ENCODE measurements at places on chromosomes 5 and 9. TPM values are rescaled to one million over a fixed set of nuclear protein-coding genes. Genes with fewer than 3 reads are reported as not detected.

FRRS1L gene
- total RNA-seq: 0.16 TPM

DNA sequence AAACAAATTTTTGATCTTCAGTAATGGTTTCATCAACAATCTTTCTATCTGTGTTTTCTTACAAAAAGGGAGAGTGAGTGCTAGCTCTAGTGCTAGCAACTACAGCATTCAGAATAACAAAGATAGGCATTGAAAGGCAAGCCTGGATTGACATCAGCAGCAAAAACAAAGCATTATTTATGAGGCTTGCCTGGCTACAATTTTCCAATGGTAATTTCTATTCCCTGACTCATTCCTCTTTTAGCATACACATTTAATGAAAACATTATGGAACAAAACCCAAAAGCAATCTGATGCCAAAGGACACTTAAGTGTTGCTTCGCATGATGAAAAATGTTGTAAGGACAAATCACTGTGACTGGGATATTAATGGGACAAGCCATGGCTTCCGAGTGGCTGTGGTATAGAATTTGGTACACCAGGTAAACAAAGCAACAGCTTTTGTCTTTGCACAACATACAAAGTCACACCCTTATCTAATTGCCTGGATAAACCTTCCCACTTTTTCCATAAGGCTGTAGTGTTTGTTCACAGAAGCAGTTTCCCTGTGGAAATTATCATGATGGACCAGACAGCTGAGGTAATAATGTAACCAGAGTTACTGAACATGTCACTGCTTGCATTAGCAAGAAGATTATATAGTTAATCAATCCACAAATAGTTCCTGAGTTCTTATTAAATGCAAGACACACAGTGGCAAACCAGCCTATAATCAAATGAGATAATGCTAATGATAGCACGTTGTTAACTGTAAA is 179.8 kb upstream of the EDIL3 start:
- H3K27me3 ChIP-seq: no peaks in the 10 kb centered on the region
- DNase-seq: no peak
- no peaks in the 10 kb centered on the region for H3K36me3 ChIP-seq

SELENOP gene
- 1,868 TPM for total RNA-seq

DNA sequence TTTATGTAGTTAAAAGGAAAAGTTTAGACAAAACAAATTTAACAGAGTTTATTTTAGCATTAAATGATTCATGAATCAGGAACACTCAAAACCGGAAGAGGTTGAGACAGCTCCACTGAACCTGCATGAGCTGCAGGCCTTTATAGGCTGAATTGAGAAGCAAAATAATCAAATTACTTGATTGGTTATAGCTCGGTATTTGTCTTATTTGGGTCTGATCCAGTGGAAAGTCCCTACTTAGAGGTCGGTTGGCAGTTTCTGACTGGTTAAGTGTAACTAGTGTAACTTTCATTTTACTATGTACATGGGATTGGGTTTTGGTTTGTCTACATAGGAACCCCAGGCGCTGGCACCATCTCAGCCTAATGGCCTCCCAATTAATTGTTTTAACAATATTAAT is 74.1 kb upstream of the PIK3R1 start:
- no peak overlapping the region for H3K27ac ChIP-seq
- DNase-seq: no peak
- H3K4me1 ChIP-seq: no peaks in the 10 kb centered on the region
- H3K4me3 ChIP-seq: no peak overlapping the region

PFDN1 gene
- total RNA-seq: 93.4 TPM

SYNPO gene
- total RNA-seq: 6.3 TPM

- H3K27ac ChIP-seq: peak overlapping the region; percentile 56
- H3K4me3 ChIP-seq: no peak overlapping the region
- no peaks in the 10 kb centered on the region for H3K36me3 ChIP-seq
- DNase-seq: no peak
- no peaks in the 10 kb centered on the region for H3K27me3 ChIP-seq
- peaks cover 2% of the 10 kb centered on the region for H3K4me1 ChIP-seq
Observed at GRCh38 chr5:73917891-73918290, 291.9 kb downstream of the ARHGEF28 start.

SPINK6 gene
- total RNA-seq: not detected

- H3K4me3 ChIP-seq: peak within 1 kb of the TSS; percentile 52
- H3K36me3 ChIP-seq: no peaks in the 10 kb centered on the region
- peak within 1 kb of the TSS; percentile 52 for H3K27ac ChIP-seq
- H3K27me3 ChIP-seq: no peaks in the 10 kb centered on the region
Observed at GRCh38 chr5:33891788-33892619, at the start of gene ADAMTS12. Gene ADAMTS12, minus strand, starts transcription at chr5:33891990. Its CDS starts 134 bp downstream, at chr5:33891856.

DNA sequence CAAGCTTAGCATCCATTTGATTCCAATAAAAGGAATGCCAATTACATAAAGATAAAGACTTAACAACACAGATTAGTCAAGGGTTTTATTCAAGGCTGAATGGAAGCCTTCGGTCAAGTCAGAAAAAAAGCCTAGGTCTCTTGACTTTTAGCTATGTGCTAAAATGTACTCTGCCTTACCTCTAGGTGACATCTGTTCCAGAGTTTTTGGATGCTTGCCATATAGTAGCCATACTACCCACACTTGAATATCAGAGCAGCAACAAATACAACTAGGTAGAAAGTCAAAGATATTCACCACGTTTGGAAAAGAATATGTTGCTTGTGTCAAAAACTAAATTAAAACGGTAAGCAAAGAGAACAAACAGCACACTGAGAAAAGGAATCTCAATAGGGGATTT is 484.7 kb downstream of the ELAVL2 start:
- no peak overlapping the region for H3K4me3 ChIP-seq
- DNase-seq: no peak
- H3K27me3 ChIP-seq: no peaks in the 10 kb centered on the region
- H3K27ac ChIP-seq: no peak overlapping the region

GLDC gene
- 0.16 TPM for total RNA-seq

GRCh38 chr5:157275403-157275802 is 9.5 kb downstream of the CYFIP2 start:
- no peaks in the 10 kb centered on the region for H3K4me1 ChIP-seq
- no peak overlapping the region for H3K4me3 ChIP-seq
- DNase-seq: no peak
- H3K27ac ChIP-seq: no peak overlapping the region
- H3K36me3 ChIP-seq: no peaks in the 10 kb centered on the region
- no peaks in the 10 kb centered on the region for H3K27me3 ChIP-seq

DNA sequence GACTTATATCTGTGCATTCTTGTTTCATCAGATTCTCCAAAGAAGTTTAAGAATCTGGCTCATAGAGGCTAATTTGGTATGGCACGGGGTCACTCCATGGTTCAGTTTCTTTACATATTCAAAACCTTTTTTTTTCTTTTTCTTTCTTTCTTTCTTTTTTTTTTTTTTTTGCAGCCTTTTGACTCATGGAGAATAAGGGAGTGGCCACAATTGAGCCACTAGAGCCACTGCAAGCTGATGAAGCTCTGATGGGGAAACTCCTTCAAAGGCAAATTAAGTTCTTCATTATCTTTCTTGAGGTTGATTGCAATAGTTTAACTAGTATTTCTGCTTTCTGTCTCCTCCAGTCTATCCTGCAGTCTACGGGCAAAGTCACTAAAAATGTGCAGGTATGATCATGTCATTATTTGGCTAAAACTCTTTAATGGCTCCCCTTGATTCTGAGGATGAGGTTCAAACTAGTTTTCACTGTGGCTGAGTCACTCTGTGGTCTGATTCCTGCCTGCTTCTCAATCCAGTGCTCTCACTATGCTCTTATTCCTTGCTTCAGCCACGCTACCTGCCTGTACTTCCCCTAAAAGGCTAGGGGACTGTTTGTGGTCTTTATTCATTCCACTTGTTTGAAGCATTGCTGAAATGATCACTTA is 93.5 kb upstream of the RIOK2 start:
- no peak overlapping the region for H3K27ac ChIP-seq
- DNase-seq: no peak
- H3K4me1 ChIP-seq: no peaks in the 10 kb centered on the region
- no peaks in the 10 kb centered on the region for H3K27me3 ChIP-seq
- no peaks in the 10 kb centered on the region for H3K36me3 ChIP-seq
- no peak overlapping the region for H3K4me3 ChIP-seq

- H3K27ac ChIP-seq: no peak overlapping the region
- no peaks in the 10 kb centered on the region for H3K27me3 ChIP-seq
- H3K36me3 ChIP-seq: no peaks in the 10 kb centered on the region
- DNase-seq: no peak
- peaks cover 6% of the 10 kb centered on the region for H3K4me1 ChIP-seq
Observed at GRCh38 chr9:95096381-95096780, 221.1 kb downstream of the FANCC start.

Measured in breast epithelium (tissue), 4 donors.